SW480 (cell line): ENCODE measurements at places on chromosomes 6 and 20.

DNA sequence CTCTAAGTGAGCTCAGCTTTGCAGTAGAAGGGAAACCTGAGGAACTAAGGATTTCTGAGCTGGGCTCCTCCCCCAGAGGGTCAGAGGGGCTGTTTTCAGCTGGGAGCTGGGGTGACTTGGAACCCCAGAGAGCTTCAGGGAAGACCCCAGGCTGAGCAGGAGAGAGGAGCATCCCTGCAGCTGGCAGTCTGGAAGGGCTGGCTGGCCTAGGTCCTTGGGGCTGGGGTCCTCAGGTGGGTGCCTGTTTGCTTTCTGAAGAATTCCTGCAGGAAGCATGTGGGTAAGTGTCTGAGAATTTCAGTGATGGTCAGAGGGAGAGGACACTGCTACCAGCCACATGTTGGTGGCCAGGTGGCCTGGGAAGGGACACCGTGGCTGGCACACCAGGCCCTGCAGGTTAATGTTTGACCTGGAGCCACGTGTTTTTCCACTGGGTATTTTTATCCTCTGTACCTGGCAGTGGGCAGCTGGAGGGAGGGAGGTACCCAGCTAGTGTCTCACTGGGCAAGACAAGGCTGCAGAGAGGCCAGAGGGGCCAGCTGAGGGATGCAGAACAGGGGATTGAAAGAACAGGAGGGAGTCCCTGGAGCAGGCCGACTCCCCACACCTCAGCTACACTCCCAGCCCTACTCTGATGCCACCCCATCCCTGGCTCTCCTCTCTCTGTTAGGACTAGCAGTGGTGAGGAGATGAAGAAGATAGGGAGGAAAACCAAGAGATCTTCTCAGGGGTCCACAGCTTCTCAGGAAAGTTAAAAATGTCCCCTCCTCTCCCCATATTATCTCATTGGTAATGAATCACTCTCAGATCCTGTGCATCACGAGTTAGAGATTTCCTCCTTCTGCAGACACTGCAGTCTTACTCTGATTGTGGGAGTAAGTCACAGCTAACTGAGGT lies 143.6 kb downstream of the VEGFA start:
- no peak for DNase-seq

DNA sequence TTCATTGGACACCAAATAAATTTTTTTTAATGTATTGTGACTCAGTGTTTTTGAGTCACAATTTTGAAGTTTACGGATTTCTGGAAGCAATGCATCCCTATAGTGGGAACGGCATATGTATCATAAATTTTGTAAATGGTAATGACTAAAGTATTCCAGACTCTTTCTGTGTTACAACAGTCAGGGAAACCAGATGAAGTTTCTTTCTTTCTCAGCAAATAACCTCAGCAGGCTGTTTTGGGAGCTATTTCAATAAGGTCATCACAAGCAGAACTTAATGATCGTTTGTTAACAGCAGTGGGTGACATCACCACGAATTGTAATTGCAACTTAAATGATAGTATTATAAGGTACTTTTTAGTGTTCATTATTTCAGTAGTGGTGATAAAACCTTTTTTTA lies 52.0 kb downstream of the HIVEP1 start:
- no peak for DNase-seq

- no peak for DNase-seq
Measured at GRCh38 chr20:46701057-46701456, 8.4 kb upstream of the SLC2A10 start.

- DNase-seq = no peak
Measured at GRCh38 chr20:54176610-54177009, 2.8 kb upstream of the CYP24A1 start.

DNA sequence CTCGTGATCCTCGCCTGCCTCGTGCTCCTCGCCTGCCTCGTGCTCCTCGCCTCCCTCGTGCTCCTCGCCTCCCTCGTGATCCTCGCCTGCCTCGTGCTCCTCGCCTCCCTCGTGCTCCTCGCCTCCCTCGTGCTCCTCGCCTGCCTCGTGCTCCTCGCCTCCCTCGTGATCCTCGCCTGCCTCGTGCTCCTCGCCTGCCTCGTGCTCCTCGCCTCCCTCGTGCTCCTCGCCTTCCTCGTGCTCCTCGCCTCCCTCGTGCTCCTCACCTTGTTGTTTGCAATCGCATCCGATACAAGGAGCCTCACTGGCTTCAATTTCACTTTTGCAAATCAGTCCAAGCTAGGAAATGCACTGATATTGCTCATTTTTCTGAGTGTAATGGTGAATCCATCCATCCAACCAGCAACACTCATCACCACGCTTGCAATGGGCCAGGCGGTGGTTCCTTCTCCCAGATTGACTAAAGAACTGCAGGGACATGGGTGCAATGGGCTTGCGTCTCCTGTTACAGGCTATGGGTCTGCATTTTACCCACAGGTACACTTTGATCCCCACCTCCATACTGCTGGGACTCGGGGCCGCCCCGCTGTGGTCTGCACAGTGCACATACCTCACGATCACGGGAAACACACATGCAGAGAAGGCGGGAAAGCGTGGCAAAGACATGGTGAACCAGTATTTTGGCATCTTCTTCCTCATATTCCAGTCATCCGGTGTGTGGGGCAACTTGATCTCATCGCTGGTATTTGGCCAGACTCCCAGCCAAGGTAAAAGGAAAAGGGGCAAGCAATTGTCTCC lies 4.6 kb downstream of the UNC93A start:
- no peak for DNase-seq

DNA sequence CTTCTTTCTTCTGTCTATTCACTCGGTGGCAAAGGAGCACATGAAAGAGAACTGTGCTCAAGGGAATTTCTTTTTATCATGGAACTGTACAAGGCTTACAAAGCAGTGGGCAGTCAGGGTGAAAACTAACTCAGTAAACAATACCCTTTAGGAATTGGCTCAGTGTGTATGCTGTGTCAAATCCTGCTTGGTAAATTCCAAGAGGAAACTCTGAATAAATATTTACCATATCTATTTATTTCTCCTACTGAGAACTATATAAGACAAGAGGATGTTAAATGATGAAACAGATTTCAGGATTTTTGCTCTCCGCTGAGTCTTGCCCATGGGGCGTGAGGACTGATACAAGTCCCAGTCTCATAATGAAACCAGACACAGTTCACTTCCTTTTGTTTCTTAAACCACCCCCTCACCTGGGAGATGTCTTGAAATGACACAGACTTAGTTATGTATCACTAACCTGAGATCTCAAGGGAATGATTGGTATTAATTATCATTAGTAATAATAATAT lies 188.8 kb downstream of the BACH2 start:
- no peak for DNase-seq

- DNase-seq = no peak
Measured at GRCh38 chr20:23241416-23241815, 109.2 kb upstream of the NXT1 start.

- peak; percentile 77 for DNase-seq
Measured at GRCh38 chr20:60101201-60101890, 143.1 kb downstream of the CDH26 start.

- no peak for DNase-seq
Measured at GRCh38 chr6:162970246-162970645, 242.5 kb downstream of the PACRG start.

- no peak for DNase-seq
Measured at GRCh38 chr20:46158476-46158987, 40.4 kb downstream of the CD40 start.

DNA sequence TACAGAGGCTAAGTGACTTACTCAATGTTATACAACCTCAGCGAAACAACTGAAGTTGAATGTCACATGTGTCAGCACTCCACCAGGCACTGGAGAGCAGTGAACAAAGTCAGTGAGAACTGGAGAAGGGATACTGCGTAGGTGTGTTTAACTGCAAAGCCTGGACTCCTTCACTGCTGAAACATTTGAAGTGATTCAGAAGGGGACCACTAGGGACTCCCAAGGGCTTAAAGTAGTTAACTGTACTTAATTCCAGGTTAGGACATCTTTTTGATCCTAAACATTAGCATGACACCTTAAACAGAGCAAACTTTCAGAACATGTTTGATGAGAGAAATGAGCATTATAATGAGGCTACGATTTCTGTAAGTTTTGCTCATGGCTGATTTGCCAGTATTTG lies 45.0 kb upstream of the ZBTB24 start:
- DNase-seq = peak; percentile 28

DNA sequence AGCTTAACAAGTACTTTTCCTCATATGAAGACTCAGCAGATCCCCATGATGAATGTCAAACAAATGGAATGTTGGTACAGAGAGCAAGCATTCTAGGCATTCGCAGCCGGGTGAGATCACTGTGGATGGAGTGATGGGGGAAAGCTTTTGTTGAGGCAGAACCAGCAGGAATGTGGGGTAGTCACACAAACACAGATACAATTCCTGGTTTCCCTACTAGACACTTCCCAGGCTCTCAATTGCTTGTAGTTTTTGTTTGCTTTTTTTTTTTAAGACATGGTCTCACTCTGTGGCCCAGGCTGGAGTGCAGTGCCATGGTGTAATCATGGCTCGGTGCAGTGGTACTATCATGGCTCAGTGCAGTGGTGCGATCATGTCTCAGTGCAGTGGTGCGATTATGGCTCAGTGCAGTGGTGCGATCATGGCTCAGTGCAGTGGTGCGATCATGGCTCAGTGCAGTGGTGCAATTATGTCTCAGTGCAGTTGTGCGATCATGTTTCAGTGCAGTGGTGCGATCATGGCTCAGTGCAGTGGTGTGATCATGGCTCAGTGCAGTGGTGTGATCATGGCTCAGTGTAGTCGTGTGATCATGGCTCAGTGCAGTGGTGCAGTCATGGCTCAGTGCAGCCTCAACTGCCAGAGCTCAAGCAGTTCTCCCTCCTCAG lies 15.4 kb upstream of the IER3 start:
- DNase-seq = no peak

- DNase-seq = no peak
Measured at GRCh38 chr20:49405062-49405683, 77.3 kb downstream of the KCNB1 start.

- DNase-seq = no peak
Measured at GRCh38 chr20:48585061-48585870, 242.5 kb downstream of the PREX1 start.

DNA sequence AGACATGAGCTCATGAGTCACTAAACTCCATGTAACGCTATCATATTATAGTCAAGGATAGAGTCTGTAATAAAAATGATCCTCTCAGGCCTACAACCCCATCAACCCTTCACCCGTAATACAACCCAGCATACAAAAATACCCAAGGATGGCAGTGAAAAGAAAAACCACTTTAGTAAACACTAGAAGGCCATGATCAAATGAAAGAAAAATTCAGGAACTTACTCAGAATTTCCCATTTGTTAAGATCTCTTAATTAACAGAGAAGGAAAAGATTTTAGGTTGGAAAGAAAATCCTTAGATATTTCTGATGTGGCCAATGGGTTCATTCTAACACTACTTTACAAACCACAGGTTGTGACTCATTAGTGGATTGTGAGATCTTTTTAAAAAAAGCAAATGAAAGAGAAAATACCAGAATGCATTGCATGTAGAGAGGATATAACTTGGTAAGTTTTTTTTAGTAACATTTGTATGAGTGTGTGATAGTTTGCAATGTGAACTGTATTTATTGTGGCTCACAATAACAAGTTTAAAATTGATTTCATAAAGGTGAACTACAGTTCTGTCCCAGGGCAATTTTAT lies 8.0 kb upstream of the UBE2J1 start:
- no peak for DNase-seq

GRCh38 chr20:11943778-11944177 lies 26.1 kb downstream of the BTBD3 start:
- no peak for DNase-seq

DNA sequence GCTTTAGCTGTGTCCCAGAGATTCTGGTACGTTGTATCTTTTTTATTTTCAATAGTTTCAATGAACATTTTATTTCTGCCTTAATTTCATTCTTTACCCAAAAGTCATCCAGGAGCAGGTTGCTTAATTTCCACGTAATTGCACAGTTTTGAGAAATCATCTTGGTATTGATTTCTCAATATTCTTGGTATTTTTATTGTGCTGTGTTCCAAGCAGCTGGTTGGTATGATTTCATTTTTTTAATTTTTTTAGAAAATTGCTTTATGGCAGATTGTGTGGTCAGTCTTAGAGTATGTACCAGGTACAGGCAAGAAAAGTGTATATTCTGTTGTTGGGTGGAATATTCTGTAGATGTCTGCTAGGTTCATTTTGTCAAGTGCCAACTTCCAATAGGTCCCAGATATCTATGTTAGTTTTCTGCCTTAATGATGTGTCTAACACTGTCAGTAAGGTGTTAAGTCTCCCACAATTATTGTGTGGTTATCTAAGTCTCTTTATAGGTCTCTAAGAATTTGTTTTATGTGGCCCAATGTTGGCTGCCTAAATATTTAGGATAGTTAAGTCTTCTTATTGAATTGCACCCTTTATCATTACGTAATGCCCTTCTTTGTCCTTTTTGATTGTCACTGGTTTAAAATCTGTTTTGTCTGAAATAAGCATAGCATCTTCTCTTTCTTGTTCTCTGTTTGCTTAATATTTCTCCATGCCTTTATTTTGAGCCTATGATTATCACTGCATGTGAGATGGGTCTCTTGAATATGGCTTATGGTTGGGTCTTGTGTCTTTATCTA lies 366.9 kb upstream of the IRAK1BP1 start:
- no peak for DNase-seq

- DNase-seq = no peak
Measured at GRCh38 chr20:4711511-4711910, 10.2 kb upstream of the PRND start.

DNA sequence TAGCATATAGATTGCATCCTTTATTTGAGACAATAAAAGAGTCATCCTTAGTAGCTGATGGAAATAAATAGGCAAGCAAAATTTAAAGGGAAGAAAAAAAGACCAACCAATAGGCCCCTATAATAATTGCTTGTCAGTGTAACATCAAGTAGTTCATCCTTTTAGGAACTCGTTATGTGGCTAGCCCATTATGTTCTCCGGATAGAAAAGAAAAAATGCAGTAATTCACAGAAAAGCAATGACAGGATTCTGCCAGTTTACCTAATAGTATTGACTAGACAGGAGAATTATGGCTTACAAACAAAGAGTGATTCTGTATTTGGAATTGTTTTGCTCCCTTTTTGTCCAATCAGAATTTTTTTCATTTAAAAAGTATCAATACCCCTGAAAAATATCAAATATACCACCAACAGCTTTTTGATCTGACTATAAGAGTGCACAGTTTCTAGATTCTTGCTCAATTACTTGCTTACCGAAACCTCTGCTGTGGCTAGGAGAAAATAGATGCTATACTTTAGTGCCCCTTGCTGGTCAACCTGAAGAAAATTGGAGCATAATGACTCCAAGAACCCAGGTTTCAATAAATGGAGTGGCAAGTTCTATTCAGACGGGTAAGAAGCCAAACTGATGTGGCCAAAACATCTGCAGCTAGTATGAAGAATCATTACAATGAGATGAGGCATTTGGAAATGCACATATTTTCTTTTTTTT lies 91.5 kb upstream of the SASH1 start:
- peak; percentile 25 for DNase-seq

DNA sequence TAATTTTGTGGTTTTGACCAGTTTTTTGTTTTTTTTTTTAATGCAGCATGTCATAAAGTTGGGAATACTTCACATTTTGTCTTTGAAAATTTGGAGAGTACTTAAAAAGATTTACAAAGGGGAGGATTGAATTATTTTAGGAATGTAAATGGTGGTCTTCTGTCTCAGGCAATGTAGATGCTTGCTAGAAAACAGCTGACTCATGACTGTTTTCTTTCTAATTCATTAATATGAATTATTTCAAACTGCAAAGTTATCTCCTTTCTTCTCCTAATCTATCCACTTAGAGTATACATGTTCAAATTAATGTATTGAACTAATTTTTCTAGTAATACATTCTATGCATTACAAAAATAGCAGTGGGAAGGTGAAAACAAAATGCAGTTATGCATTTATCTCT lies 24.9 kb downstream of the HCRTR2 start:
- no peak for DNase-seq
